Renal cortex interstitium (tissue), 15 donors: ENCODE measurements at places on chromosomes 2 and 18. TPM values are rescaled to one million over a fixed set of nuclear protein-coding genes. Genes with fewer than 3 reads are reported as not detected.

Gene CABYR
- 8.5 TPM for polyA plus RNA-seq

Gene FBXO41
- 3.0 TPM for polyA plus RNA-seq

Gene NTSR2
- polyA plus RNA-seq: not detected

Gene DRC1
- polyA plus RNA-seq: 1.6 TPM

Gene PCARE
- polyA plus RNA-seq: 0.19 TPM

Gene DLX1
- 0.32 TPM for polyA plus RNA-seq

Gene NOSTRIN
- 44.5 TPM for polyA plus RNA-seq

Gene SLC19A3
- 15.8 TPM for polyA plus RNA-seq

Gene UGT1A4
- polyA plus RNA-seq: not detected

Gene ARHGAP28
- polyA plus RNA-seq: 59.5 TPM

Gene CKAP2L
- polyA plus RNA-seq: 12.7 TPM

Gene KCNK3
- 1.3 TPM for polyA plus RNA-seq

GRCh38 chr18:49241852-49242251, 218.6 kb downstream of the DYM start:
- DNase-seq: no peak

GRCh38 chr18:65468881-65469280, 281.9 kb upstream of the CDH7 start:
- DNase-seq: no peak

DNA sequence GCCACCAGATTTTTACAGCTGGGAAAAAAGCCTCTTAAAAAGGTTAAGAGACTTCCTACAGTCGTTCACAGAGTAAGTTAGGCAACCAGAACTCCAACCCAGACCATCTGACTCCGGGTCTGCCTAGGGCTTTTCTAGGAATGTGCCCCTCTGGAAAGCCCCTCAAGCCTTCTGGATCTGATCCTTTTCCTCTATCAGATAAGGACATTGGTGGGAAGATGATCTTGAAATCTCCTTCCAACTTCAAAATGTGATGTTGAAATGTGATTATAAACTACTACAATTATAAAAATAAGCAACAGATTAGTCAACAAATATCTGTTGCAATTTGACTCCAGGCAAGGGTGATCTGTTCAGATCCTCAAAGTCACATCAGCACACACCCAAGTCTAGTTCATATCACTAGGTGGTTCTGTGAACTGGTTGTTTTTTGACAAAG, 270.4 kb downstream of the ARHGAP15 start:
- no peak for DNase-seq

DNA sequence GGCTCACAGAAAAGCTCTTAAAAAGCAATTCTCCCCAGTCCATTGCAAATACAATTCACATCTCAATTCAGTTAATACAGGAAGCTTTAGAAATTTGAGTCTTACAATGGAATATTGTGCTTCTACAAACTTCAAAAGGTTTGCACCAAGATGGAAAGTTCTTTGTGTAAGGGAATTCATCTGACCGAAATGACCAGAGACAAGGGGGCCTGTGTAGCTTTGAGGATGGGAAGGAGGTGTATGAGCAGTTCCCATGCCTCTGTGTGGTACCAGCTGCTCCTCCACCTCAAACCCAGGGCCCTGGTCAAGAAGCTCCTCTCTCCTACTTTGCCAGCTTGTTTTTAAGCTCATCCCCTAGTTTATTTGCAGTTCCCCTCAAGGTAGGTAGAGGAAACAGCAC, 312.8 kb upstream of the PKDCC start:
- no peak for DNase-seq

DNA sequence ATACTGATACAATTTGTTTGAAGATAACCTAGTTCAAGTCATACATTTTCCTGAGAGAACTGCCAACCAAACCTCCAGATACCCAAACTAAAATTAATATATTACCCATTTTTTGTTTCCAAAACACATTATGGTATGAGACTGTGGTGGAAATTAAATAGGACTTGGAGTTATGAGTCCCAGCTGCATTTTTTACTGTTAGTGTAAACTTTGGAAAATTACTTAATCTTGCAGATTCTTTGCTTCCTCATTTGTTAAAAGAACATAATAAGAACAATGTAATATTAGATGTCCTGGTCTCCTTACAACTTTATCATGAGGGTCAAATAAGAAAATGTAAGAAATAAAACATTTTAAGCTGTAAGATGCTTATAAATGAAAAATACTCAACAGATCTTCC, 98.2 kb upstream of the TRIB2 start:
- DNase-seq: no peak

- DNase-seq: no peak
These were observed 898.7 kb downstream of the BCL11A start for GRCh38 chr2:59654710-59655109.

- no peak for DNase-seq
These were observed 12.4 kb upstream of the ST3GAL5 start for GRCh38 chr2:85901155-85901554.

DNA sequence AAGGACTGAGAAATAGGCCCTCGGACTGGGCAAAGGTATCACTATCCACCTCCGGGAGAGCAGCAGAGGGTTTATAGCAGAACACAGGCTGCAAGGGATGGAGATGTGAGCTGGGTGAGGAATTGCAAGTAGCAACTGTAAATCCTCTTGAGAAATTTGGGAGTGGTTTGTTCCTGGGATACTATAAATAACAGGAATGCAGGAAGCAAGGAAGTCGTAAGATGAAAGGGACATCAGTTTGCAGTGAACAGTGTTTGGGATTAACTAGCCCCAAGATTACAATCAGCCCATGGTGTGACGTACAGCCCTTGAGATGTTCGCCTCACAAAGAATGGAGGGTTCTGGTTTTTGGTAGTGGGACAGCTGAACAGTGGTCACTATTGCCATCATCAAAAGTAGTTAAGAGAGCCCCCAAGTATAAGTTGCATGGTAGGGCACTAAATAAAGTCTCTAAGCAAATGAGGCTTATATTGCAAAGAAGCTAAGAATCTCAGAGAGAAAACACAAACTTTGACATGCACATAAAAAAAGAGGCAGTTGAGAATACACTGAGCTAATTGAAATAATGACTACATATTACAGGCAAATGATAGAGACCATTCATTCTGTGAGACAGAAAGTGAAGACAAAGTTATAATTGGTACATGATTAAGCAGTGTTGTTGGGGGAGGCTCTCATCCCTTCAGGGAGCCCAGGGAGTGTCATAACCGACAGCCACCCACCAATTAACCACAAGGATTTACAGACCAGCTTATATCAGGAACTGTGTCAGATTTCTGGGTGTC, 362.5 kb upstream of the ACVR2A start:
- DNase-seq: no peak

DNA sequence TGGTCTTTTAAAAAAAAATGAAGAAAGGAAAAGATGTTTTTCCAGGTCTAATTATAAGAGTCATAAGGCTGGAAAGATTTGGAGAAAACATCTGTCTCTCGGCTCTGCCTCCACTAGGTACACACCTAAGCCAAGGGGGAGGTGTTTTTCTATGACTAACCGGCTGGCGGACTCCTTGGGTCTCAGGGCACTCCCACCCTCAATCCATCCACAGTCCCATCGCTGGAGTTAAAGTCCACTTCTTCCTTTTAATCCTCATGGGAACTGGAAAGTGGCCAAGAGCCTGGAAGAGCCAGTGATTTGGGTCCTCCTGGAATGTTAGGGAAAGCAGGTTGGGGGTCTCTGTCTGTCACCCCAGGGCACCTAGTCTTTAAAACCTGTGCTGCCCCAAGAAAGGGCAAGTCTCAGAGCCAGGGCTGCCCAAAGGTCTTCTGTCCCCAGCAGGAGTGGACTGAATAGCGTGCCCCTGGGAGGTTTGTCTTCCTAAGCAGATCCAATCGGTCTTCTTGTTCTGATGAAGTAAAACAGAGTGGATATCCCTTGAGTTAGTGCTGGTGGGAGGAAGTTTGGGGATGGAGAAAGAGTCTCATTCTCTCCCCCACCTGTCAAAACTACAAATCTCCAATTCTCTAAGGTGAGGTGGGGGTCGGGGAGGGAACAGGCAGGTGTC, 66.4 kb downstream of the MCFD2 start:
- no peak for DNase-seq

DNA sequence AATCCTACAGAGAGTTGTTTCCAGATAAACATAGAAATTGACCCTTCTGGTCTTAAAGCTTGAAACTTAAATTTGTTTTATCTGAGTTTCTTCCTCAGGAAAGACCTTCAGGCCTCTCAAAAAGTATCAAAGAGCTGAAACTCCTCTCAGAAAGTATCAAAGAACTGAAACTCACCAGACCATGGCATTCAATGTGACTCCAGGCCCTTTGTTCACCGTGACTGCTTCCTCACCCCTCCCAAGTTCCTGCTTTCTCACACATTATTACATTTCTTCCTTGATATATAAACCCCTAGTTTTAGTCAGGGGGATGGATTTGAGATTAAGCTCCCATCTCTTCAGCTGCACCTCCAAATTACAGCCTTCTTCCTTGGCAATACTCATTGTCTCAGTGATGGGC, 6.0 kb downstream of the ANKMY1 start:
- DNase-seq: no peak

GRCh38 chr2:203621981-203622515, 84.4 kb upstream of the CD28 start:
- DNase-seq: no peak

DNA sequence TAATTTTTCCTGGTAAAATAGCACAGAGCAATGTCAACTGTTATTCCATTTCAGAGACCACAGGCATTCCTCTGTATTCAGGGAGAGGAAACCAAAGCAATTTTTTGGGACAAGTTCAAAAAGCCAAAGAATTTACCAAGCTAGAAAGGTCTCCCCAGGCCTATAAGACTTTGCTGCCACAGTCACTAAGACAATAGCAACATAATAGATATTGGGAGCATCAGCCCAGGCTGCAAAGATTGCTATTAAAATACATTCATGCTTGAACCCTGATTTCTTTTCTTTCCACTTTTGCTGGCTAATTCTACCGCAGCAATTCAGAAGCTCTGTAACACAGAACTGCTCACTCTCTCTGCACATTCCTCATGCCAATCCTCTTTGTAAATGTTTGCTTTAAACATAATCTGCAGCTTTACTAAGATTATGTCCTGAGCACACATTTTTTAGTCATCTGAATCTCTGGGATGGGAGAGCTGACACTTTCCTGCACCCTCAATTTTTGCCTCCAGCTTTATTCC, 76.3 kb downstream of the CLHC1 start:
- no peak for DNase-seq

DNA sequence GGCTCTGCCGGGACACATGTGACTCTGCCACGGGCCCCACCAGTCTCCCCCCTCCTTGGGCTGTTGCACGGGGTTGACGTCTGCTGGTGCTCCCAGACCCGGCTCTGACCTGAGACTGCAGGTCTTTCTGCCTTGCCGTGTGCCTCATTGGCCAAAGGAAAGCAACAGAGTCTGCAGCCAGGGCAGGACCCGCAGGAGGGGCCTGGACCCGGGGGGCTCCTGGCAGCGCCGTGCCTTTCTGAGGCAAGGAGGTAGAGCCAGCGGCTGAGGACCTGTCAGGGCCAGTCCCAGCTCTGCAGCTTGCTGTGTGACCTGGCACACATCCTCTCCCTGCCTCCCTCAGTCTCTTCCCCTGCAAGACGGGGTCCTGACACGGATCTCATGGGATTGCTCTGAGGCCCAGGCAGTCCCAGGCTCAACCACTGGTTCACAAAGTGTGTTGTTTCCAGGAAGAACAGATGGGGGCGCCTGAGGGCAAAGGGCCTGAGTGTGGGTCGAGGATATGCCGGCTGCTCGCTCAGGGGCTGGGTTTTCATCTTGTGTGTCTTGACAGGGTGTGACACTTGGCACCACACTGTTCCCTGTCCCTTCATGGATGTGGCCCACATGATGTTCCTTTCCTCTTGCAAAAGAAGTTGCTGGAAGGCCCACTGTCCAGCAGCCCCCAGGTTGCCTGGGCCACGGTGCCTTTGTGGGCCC, 9.0 kb downstream of the CAPN10 start:
- no peak for DNase-seq

- no peak for DNase-seq
These were observed 105.0 kb downstream of the GPD2 start for GRCh38 chr2:156541229-156541628.

GRCh38 chr2:70556608-70557007, 3.0 kb upstream of the TGFA start:
- DNase-seq: no peak

DNA sequence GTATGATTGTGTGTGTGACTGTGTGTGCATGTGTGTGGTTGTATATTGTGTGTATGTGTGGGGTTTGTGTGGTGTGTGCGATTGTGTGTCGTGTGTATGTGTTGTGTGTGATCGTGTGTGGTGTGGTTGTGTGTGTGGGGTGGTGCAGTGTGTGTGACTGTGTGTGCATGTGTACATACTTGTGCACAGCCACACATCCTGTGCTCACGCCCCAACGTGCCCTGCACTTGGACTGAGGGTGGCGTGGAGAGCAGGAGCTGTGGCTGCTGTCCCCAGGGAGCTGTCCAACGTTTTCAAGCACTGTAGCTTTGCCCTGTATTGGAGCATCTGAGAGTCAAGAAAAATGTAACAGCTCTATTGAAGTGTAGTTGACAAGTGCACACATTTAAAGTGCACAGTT, 243.2 kb upstream of the HDAC4 start:
- no peak for DNase-seq

- DNase-seq: no peak
These were observed 7.0 kb upstream of the FAM178B start for GRCh38 chr2:96993367-96993766.

- no peak for DNase-seq
These were observed 100.5 kb downstream of the SPTBN1 start for GRCh38 chr2:54556621-54557121.

- no peak for DNase-seq
These were observed 106.5 kb upstream of the TEX51 start for GRCh38 chr2:126792186-126792585.

DNA sequence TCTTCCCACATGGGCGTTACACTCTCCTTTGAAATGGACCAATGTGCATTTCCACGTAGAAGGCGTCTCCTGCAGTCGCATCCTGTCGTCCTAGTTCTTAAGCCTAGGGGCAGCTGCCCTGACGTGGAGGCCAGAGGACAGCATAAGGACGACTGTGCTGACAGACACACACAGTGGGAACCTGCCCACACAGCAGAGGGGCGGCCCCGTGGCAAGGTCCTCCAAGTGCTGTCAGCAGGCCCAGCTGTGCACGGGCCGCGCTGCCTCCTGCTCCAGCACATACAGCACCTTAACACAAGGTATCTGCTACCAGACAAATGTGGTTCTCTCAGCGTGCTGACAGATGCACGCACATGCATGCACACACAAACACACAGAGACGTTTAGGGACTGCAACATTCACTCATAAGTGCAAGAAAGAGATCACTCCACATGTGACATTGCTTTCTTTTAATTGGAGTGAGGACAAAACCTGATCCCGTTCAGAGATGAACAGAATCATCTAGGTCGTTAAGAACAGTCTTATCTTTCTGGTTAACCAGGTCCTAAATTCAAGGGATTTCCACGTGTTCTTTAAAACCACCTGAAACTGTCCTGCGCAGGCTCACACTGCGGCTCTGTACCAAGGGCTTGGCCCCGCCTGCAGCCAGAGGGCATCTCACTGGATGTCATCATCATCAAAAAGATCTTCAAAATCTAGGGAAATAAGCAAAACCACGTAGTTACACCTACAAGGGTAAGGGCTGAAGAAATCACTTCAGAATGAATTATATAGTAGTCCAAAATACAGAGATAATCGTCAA, 5.5 kb downstream of the COPS9 start:
- no peak for DNase-seq
